ENCODE measurements at places on chromosomes 6 and 20.

- no peak for DNase-seq
Observed at GRCh38 chr20:9200196-9200595, 131.3 kb downstream of the PLCB4 start.

- no peak for DNase-seq
Observed at GRCh38 chr6:144666781-144667180, 381.6 kb downstream of the UTRN start.

- DNase-seq: no peak
Observed at GRCh38 chr6:158085261-158086053, 82.6 kb downstream of the SERAC1 start.

DNA sequence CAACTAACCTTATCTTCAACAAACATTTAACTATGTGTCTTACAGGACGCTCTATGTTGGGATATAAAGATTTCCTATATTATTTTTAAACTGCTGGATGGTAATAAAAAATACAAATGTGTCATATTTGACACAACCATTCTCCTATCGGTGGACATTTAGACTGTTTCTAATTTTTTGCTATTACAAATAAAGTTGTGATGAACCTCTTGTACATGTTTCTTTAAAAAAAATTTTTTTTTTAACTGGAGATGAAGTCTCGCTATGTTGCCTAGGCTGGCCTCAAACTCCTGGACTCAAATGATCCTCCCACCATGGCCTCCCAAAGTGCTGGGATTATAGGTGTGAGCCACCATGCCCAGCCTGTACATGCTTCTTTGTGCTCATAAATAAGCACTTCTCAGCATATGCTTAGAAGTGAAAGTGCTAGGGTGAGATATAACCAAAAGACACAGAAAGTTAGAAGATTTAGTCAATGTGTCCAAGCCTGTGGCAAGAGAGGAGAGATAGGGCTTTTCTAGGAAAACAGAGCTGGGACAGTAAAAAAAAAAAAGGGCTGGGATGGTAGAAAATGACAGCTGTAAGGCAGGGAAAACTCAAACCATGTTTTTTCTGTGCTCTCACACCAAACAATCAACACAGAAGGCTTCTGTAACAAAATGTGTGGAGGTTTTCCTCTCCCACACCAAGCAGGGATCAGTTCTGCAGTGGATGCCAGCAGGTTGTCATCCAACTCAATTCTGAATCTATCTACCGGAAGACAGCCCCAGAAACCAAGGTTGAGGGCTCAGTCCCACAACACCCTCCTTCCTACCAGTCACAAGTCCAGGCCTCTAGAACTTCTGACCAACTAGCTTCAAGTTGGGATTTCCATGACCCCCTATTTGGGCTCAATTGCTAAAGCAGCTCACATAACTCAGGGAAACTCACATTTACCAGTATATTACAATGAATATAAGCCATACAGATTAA, 70.0 kb upstream of the SMIM29 start:
- no peak for DNase-seq

DNA sequence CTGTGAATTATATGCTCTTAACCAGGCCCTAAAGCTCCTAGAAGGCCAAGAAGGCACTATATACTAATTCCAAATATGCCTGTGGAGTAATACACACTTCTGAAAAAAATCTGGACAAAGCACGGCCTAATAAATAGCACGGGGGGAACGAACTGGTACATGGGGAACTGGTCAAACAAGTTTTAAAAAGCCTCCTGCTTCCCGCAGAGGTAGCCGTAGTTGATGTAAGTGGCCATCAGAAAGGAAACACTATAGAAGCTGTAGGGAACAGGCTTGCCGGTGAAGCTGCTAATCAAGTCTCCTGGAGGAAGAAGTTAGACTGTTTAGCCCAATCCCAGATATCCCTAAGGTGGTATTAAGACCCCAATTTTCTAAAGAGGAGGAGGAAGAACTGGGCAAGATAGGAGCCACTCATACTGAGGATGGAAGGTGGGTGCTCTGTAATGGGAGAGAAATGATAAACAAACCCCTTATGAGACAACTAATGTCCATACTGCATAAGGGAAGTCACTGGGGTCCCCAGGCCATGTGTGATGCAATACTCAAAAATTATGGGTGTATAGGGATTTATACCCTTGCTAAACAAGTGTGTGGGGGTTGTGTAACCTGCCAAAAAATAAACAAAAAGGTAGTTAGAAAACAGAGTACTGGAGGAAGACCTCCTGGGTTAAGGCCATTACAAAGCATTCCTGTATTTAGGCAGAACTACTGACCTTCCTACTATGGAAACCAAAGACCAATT, 27.1 kb upstream of the ZNF318 start:
- DNase-seq: no peak

DNA sequence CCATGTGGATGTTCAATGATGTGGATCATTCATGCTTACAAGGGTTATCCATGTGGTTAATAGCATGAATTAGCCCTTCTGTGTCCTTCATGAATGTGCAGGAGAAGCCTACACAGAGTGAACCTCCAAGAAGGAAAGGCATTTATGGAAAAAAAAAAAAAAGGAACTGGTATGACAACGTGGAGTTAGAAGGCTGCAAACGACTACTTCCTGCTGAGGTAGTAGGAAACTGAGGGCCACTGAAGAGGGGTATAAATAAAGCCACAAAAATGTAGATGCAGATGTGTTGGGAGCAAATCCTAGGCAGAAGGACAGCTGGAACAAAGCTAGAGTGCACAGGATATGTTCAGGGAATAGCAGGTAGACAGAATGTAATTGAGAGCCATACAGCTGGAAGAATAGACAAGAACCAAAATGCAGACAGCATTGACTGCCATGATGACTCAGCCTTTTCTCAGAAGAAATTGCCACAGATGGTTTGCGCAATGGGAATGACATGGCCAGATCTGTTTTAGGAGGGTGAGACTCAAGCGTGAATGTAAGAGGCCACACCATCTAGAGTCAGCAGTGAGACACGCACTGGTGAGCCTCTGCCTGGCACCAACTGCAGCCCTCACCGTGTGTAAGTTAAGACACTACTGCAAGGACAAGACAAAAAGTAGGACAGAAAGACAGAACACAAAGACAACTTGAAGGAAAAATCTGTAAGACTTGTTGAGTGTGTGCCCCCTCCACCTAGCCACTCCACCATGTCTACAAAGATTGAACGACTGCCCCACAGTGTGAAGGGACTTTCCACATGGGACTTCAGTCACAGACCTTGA, 79.8 kb downstream of the KIF13A start:
- peak; percentile 98 for DNase-seq

DNA sequence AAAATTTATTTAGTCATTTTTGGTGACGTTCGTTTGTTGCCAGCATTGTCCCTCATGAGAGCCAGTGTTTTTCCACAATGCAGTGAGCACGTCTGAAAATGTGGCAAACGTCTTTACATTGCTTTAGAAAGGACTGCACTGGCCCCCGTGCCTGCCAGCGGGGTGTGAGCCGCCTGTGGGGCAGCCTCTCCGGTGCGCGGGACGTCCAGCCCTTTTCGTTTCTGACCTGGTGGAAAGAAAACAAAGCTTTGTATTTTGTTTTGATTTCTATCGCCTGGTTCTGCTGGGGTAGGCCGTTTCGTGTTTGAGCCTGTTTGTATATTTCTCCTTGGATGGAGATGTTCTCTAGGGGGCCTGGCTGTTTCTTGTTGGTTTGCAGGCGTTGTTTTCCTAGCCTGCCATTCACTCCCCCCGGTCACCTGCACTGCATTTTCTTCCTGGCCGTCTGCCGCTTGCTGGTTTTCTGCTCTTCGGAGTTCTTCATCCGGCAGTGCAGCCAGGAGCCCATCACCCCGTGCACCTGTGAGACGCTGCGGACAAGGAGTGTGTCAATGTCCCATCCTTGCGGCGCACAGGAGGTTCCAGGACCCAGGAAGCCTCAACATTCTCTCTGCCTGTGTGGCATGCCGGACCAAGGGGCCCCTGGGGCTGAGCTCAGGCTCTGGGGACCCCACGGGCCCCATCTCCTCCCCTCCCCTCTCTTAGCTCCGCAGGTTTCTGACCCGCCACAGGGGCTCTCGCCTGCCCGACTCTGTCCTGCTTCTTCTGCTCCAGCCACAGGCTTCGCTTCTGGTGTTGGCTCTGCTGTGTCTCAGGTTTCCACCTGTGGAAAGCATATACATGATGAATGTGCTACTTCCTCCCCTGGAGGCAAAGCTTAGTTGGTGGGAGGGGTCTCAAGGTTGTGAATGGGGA, 100.5 kb downstream of the CDH4 start:
- DNase-seq: no peak

DNA sequence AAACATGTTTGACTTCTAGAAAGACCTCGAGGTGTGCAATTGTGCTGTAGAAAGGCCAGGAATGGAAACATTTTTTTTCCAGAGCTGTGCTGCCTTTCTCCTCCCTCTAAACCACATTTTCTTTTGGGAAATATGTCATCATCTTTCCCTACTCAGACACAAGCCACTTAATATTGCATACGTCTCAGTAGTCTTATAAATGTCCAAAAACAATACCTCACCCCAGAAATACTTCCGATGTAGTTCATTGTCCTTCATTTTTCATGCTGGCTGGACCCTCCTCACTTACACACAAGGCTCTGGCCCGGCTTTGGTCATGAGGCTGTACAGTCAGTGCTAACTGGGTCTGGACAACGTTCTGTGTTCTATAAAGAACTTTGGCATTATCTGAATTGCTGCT, 126.4 kb downstream of the SCML4 start:
- DNase-seq: no peak

GRCh38 chr6:7763881-7764280, 38.0 kb downstream of the BMP6 start:
- no peak for DNase-seq

- DNase-seq: no peak
Observed at GRCh38 chr6:34317172-34317477, 68.3 kb upstream of the SMIM29 start.

DNA sequence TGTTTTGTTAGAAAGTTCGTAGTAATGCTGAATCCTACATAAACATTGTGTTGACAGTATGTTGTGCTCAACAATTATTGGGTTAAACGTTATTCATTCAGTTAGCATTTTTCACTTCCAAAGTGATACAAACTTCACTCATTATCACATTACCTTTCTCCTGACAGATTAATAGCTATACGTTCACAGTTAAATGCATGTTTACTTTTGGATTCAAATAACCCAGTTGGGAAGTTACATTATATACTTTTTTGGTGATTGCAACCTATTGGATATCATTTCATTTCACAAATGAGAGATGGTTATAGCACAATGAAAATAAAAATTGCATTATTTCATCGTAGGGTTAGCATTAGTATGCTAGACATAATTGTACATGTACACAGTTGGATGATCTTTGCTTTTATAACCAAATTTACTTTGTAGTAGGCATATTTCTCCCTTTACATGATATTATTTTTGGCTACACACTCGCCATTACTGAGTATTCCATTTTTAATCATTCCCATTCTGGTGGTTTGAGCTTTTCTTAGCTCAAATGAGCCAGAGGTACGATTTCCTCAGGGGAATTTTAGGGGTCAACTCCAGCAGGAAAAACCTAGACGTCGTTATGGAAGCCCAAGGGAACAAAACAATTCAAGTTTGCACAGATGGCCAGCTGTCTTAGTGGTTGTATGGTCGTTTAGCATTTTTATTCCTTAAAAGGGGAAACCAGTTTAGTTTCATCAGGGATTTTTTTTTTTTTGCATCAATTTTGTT, 2.1 kb upstream of the HIVEP1 start:
- DNase-seq: peak; percentile 32

DNA sequence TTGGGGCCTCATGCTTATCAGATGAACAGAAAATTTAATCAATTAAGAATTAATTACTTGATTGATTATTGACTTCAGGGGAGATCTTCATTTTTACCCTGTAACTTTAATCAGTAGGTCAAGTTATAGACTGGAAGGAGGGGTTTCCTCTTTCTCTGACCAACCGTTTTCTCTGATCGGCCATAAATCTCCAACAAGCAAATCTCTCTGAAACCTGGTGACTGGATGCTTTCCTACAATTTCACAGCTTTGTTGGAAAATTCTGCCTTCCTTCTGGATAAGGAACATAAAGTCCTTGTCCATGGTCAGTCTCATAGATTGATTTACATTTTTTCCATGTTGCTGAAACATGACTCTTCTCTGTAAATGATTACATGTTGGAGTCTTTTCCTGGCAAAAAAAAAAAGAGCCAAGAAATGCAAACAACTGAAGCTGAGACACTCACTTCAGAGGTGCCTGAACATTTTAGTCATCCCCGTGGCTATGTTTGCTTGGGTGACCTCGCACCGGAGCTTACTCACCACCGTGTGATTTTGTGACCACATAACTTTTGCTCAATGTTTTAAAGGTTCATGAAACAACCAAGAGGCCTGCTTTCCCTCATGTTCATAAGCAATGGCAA, 31.0 kb downstream of the IRF4 start:
- peak; percentile 77 for DNase-seq

GRCh38 chr6:157879873-157880254, 56.8 kb downstream of the SNX9 start:
- DNase-seq: no peak

DNA sequence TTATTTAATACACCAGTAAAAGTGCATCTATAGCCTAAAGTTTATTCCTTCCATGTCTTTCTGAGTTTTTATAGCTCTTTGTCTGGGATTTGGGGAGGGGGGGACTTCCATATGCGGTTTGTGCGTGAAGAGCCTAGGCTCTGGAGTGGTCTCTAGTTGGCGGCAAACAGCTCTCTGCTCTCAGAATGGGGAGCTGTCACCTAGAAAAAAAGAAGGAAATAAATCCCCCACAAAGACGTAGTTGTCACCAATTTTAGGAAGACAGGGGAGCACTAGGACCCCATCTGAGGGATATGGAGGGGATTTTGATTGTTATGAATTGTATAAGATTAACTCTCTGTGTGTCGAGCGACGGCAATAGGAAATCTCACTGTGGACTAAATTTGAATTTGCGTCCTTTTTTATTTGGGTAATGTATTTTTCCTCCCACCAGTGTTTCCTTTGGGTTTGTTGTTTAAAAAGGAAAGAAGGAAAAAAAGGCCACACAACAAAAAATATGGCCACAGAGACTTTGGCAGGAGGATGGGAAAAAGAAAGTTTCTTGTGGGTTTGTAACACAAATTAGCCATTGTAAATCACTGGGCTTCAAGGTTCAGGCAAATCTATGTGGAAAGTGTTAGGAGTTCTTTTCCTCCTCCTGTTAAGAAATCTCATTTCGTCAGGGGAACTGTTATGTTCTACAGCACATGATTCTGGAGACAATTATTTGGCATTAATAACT, 7.4 kb downstream of the POU3F2 start:
- DNase-seq: no peak

DNA sequence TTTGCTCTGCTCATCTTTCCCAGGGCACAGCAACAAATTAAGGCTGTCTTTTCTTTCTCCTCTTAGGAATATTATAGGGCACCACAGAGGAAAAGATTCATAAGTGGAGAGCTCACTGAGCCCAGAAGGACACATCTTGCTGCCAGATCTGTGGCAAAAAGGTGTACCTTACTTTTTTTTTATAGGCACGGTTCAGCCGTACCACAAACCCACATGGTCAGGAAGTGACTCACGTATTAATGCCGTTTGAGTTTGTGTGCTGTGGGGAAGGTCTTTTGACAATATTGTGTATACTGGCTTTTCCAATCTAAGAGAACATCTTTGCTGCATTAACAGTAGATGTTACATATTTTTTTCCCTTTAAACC, 28.4 kb downstream of the PAQR8 start:
- peak; percentile 76 for DNase-seq

- no peak for DNase-seq
Observed at GRCh38 chr20:3922223-3922982, 33.2 kb downstream of the PANK2 start.

- no peak for DNase-seq
Observed at GRCh38 chr6:87482366-87482765, 9.6 kb downstream of the SLC35A1 start.

Measured in EL (cell line).